ENCODE measurements at places on chromosomes 13 and 19.
A peak's percentile ranks its signal among the peaks of the same experiment; 100 is the strongest.

DNA sequence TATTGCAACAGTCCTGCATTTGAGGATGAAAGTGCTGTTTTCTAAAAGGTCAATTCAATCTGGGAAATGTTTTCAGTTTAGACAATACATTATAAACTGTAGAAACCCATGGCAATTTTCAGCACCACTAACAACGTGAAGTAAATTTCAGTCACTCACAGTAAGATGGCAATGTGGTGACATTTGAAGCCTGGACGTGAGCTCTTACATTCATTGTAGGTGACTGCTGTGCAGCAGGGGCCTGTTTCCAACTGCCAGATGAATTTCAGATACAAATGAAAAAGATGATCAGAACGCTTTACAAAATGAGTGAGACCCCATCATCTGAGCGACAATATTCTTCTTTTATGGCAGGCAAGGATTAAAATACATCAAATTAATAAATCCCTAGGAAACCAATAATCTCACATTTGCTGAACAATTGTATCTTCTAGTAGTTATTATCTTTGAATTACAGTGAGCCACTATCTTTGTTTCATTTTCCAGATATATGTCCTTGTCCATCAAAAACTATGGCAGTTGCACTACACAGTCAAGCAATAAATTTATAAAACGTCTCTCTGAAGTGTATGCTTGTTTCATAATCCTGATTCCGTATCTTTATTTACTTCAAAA lies 1816.8 kb downstream of the OLFM4 start:
- no peak overlapping the region for H3K4me3 ChIP-seq
- no peaks in the 10 kb centered on the region for H3K4me1 ChIP-seq
- DNase-seq, result no peak
- no peak overlapping the region for H3K27ac ChIP-seq

- H3K4me3 ChIP-seq, result no peak overlapping the region
- no peak for DNase-seq
- peaks cover 2% of the 10 kb centered on the region for H3K4me1 ChIP-seq
- no peak overlapping the region for H3K27ac ChIP-seq
- no peaks in the 10 kb centered on the region for H3K27me3 ChIP-seq
Observed at GRCh38 chr13:29889111-29889510, 38.7 kb upstream of the UBL3 start.

GRCh38 chr19:18659281-18660050 lies 22.6 kb downstream of the KLHL26 start:
- H3K36me3 ChIP-seq, result no peaks in the 10 kb centered on the region
- H3K4me3 ChIP-seq, result no peak overlapping the region
- no peaks in the 10 kb centered on the region for H3K27me3 ChIP-seq
- peak overlapping the region; percentile 67 for H3K27ac ChIP-seq

- DNase-seq, result no peak
- no peaks in the 10 kb centered on the region for H3K36me3 ChIP-seq
- peaks cover 7% of the 10 kb centered on the region for H3K27me3 ChIP-seq
Observed at GRCh38 chr19:676339-677105, at the start of gene FSTL3. Gene FSTL3, plus strand, starts transcription at chr19:676392. Its CDS starts 32 bp downstream, at chr19:676424.

DNA sequence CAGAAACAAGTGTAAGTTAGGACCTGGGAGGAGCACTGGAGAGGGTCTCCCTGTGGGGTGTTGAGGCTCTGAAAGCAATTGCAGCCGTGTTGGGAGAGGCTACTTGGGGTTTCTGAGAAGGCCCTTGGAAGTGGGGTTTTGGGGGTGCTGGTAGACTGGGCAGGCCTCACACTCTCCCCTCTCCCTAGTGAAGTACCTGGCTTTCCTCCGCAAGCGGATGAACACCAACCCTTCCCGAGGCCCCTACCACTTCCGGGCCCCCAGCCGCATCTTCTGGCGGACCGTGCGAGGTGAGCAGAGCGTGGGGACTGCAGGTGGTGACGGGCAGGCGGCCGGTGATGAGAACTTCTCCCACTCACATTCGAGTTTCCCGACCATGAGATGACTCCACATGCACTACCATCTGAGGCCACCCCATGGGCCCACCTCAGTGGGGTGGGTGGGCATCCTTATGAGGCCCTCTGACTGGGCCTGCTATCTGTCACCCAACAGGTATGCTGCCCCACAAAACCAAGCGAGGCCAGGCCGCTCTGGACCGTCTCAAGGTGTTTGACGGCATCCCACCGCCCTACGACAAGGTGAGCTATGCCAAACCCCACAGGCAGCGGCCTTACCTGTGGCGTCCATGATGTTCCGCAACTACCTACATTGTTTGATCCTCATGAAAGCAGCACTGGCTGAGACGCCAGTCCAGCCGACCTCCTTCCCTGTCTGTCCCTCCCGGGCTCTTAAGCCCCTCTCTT lies 3.0 kb downstream of the RPL13A start:
- H3K27me3 ChIP-seq, result no peaks in the 10 kb centered on the region
- peak overlapping the region; percentile 95 for H3K4me3 ChIP-seq
- H3K4me1 ChIP-seq, result peaks cover 66% of the 10 kb centered on the region
- no peak for DNase-seq

GRCh38 chr13:101919541-101920181 lies 467.2 kb downstream of the ITGBL1 start:
- peaks cover 2% of the 10 kb centered on the region for H3K4me1 ChIP-seq
- no peak overlapping the region for H3K27ac ChIP-seq
- H3K4me3 ChIP-seq, result no peak overlapping the region
- H3K36me3 ChIP-seq, result no peaks in the 10 kb centered on the region
- DNase-seq, result no peak

- H3K4me3 ChIP-seq, result no peak overlapping the region
- no peak for DNase-seq
- no peaks in the 10 kb centered on the region for H3K27me3 ChIP-seq
Observed at GRCh38 chr13:99471221-99472121, 29.8 kb upstream of the TM9SF2 start.

DNA sequence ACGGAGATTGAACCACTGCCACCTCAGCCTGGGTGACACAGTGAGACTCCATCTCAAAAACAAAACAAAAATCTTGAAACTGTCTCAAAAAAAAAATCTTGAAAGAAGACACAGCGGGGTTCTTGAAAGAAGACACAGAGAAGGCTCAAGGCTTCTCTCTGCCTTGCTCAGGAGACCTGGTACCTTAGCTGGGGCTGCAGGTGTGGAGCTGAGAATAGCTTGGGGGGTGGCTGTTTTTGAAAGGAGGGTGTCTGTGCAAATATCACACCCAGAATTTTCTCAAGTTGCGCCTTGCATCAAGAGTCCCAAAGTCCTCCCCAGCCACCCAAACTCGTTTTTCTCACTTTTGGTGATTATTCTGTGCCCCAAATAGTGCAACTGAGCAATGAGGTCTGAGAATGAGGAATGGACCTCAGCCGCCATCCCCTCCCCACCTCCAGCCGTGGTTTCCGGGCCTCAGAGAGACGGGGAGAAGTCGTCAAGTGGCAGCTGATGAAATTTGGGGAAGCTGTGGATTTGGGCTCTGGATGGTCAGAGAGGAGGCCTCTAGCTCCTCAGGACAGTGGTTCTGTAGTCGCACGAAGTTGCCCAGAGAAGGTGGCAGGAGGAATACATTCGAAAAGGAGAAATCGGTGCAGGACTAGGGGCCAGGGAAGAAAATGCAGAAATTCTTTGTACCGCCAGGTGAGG lies 8.8 kb downstream of the S1PR2 start:
- H3K27me3 ChIP-seq, result no peaks in the 10 kb centered on the region
- no peaks in the 10 kb centered on the region for H3K36me3 ChIP-seq
- DNase-seq, result no peak

DNA sequence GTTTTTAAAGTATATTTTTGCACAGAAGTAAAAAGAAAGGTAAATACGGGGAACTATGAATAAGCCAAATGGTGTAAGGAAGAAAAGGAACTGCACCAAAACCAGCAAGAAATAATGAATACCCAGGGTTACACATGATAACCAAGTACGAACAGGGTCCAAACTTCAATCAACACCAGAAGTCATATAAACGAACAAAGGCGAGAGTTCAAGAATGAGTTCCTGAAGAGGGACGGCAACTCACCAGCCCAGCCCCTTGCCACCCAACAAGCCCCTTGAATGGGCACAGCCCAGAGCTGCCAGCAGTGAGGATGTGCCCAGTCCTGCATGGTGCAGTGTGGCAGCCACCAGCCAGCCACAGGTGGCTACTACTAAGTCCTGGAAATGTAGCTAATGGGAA lies 132.1 kb downstream of the RNF17 start:
- H3K4me3 ChIP-seq, result no peak overlapping the region
- no peak for DNase-seq
- peaks cover 5% of the 10 kb centered on the region for H3K36me3 ChIP-seq

DNA sequence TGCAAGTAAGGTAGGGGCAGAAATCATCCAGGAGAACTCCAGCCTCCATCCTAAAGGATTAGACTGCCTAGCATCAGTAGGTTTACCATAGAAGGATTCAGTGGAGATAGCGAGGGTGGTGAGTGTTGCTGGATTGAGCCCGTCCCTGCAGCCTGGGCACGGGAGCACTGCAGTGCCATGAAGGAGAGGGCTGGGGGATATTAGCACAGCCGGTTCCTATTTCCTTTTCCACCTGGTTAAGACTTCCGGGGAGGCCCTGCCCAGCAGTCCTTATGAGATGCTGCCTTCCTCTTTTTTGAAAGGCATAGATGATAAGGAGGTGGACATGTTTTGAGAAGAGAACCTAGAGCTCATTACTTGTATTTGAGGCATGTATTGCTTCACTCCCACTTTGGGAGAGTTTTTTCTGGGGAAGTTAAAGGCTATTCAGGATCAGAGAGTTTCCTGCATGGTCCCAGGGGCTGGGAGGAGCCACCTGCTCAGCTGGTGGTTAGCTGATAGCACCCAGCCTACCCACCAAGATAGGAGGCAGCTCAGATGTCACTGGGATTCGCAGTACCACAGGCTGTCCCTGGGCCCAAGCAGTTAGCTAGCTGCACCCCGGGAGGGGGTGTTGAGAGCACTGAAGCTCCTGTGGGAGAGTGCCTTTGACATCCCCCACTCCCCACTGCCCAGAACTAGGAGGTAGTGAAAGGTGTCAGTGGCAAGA lies 17.2 kb downstream of the ACTN4 start:
- H3K36me3 ChIP-seq, result peaks cover 5% of the 10 kb centered on the region
- H3K27ac ChIP-seq, result no peak overlapping the region
- peaks cover 68% of the 10 kb centered on the region for H3K4me1 ChIP-seq
- H3K27me3 ChIP-seq, result peaks cover 37% of the 10 kb centered on the region

DNA sequence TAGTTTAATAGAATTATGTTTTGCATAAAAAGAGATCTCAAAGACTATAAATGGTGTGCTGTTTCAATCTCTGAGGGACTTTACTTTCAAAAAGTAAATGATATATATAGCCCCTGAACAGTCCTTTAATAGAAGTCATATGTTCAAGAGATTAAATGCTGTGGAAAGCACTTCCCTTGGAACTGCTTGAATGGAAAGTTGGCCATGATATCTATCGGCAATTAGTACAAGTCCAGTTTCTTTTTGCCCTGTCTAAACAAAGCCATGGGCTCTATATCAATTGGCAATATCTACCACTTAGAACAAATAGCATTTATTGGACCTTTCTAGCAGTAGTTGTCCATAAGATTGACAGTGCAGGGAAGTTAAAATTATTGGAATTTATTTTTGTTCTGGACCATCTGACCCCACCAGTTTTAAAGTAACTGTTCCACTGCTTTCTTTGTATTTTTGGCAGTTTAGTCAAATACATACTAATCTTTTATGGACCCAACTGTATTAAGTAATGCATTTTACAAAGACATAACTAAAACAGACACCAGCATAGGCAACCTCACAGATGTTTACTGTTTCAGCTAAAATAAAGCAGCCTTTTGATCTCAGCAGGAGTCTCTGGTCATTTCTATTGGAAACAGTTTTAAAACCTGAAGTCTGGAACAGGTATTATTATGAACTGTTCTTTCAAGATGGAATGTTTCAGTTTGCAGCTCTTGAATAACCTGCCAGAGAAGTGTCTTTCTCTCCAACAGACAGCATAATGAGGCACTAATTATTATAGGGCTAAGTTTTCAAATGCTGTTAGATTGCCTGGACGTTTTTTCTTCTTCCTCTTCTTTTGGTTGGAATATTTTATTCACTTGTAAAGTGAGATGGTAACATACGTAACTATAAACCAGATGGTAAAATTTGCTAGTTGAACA lies 282.6 kb downstream of the DCLK1 start:
- no peak overlapping the region for H3K4me3 ChIP-seq
- peaks cover 13% of the 10 kb centered on the region for H3K27me3 ChIP-seq
- DNase-seq, result no peak
- no peaks in the 10 kb centered on the region for H3K4me1 ChIP-seq
- H3K36me3 ChIP-seq, result no peaks in the 10 kb centered on the region

GRCh38 chr19:15254547-15254946 lies 22.3 kb upstream of the EPHX3 start:
- no peak overlapping the region for H3K27ac ChIP-seq
- H3K4me3 ChIP-seq, result no peak overlapping the region
- DNase-seq, result no peak

GRCh38 chr19:18518639-18519038 lies 3.2 kb downstream of the ELL start:
- peaks cover 12% of the 10 kb centered on the region for H3K4me1 ChIP-seq
- no peak overlapping the region for H3K27ac ChIP-seq
- no peak for DNase-seq
- peaks cover 6% of the 10 kb centered on the region for H3K36me3 ChIP-seq
- no peak overlapping the region for H3K4me3 ChIP-seq

DNA sequence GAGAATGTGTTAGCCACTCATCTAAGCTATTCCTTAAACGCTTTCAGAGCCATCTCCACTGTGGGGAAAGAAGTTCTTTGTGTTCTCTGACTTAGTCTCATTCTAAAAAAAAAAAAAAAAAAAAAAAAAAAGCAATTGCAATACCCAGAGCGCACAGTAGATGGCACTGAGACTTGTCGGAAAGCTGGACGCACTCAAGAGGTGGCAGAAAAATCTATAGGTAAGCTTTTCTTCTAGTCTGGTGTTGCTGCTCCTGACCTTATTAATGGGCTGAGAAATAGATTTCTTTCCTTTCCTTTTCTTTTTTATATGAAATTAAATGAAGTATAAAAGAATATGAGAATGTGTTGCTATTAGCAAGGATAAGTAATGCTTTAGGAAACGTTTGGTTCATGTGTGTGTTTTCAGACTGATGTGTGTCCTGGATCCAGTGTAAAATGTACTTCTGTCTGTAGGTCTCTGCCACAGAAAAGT lies 4.7 kb upstream of the GJB2 start:
- H3K4me3 ChIP-seq, result no peak overlapping the region
- H3K27me3 ChIP-seq, result peaks cover 40% of the 10 kb centered on the region
- peaks cover 17% of the 10 kb centered on the region for H3K4me1 ChIP-seq
- DNase-seq, result no peak

DNA sequence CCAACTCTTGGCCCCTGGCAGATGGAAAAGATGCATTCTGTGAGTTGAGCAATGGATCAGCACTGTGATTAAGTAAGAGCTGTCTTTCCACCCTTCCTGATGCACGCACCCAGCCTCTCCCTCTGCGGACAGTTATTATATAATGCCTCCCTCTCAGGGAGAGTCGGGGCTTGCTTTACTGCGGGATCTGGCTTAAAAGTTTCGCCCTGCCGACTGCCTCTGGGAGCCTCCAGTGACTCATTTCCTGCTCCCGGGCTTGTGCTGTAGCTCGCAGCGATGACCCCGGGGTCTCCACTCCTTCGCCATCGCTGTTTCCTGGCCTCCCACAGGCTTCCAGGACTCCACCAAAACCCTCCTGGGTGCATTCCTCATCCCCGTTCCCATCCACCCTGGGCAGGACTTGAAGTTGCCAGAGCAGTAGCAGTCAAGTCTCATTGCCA lies 107.4 kb upstream of the SLC7A1 start:
- DNase-seq, result no peak
- no peaks in the 10 kb centered on the region for H3K4me1 ChIP-seq
- no peaks in the 10 kb centered on the region for H3K36me3 ChIP-seq
- peaks cover 18% of the 10 kb centered on the region for H3K27me3 ChIP-seq
- no peak overlapping the region for H3K4me3 ChIP-seq
- no peak overlapping the region for H3K27ac ChIP-seq
